ENCODE measurements at places on chromosomes 1 and 21. TPM values are rescaled to one million over a fixed set of nuclear protein-coding genes. Genes with fewer than 3 reads are reported as not detected.

GRCh38 chr1:183303901-183304300 is 114.3 kb downstream of the NMNAT2 start:
- DNase-seq: no peak

DNA sequence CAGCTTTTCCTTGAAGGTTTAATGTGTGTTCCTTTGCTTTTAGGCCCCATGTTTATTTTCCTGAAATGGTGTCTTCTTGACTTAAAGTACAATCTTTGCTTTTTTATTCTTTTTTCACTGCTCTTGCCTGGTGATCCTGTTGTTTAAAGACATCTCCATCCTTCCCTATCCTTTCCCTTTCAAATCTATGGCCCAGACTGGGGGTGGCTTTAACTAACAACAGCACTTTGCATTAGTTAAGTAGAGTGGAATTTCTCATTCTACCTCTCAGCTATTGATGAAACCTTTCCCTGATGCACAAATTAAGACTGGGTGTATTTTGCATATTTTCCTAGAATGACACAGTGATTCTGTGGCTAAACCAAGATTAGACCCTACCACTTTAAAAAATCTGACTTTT is 84.3 kb downstream of the ROR1 start:
- DNase-seq: no peak

Gene SMCP
- total RNA-seq: not detected

DNA sequence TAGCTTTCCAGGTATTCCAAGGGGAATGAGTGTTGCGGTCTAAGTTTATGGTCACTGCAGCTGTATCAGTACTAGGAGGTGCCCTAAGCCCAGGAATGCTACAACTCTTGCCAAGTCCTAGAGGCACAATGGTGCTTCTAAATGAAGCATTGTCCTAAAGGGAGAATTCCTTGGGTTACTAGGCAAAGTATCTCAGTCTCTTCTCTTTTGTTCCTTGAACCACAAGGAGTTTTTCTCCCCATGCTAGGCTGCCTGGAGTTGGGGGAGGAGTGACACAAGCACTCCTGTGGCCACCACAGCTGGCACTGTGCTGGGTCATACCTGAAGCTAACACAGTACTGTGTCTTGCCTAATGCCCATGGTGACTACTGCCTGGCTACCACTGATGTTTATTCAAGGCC is 50.7 kb downstream of the KMO start:
- DNase-seq: no peak

DNA sequence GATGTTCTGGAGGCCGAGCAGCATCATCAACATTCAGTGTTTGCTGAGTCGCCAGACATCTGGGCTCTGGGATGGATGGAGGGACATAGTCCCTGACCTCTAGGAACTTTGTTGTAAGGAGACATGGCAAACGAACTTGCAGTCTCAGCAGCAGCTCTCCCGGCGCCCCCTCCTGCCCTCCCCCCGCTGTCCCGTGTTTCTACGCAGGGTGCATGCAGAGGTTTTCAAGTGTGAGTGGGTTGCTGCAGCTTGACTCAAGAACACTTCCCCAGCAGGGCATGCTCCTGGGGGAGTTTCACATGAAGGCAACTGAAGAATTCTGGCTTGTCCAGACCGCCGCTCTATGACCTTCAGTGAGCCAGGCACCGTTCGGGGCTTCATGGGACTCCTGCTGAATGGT is 121.9 kb downstream of the CAMTA1 start:
- no peak for DNase-seq

Gene LDLRAD1
- not detected for total RNA-seq

Gene S100A5
- 4.0 TPM for total RNA-seq

GRCh38 chr1:42891465-42892138 is 45.2 kb downstream of the ZNF691 start:
- no peak for DNase-seq

Gene OR14K1
- total RNA-seq: not detected

DNA sequence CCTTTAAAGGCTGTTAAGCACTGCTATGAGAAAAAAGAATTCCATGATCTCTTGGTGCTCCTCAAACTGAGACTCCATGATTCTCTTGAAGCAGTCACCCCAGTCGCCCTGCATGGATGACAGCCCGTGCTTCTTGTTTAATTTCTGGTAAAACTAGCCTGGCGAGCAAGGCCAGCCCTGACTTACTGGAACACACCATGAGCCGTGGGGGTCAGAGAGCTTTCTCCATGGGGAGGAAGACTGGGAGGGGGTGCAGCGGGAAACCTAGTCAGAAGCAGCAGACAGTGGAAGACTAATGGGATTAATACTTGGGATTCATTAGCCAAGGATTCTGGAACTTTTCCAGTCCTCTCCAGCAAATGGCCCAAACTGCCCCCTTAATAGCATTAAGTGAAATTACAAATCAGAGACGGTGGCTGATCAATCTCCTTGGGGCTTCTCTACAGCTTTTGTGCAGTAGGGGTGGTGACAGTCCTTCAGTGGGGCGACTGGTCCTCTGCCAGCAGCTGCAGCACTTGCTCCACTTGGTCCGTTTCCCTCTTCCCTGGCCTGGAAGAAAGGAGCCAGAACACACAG is 57.2 kb upstream of the LRRN2 start:
- DNase-seq: no peak

GRCh38 chr1:186819563-186819962 is 9.2 kb upstream of the PLA2G4A start:
- no peak for DNase-seq

Gene SYTL1
- 17.1 TPM for total RNA-seq

Gene VAMP4
- total RNA-seq: 0.15 TPM

Gene TP73
- 11.1 TPM for total RNA-seq

Gene RSPO1
- total RNA-seq: not detected

DNA sequence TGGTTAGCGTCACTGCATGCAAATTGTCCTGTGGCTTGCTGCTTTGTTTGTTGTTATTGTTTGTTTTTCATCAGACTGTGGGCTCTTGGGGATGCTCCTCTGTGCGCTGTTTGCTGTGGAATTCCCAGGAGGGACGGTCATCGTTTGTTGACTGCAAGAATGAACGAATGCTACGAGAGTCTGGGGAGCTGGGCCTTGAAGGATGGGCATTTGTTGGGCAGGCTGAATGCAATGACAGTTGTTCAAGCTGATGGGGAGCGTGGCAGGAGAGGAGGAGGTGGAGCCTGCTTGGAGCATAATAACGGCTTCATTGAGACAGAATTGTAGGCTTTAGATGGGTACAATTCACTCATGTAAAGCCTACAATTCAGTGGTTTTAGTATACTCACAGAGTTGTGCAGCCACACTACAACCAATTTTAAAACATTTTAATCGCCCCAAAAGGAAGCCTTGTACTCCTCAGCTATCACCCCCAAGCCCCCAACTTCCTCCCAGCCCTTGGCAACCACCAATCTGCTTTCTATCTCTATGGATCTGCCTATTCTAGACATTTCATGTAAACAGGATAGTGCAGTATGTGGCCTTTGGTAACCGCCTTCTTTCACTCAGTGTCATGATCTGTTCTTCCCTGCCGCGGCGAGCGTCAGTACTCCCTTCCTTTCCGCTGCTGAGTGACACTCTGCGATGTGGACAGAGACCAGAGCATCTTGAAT is 190.2 kb downstream of the CAMTA1 start:
- DNase-seq: no peak

- no peak for DNase-seq
Observed at GRCh38 chr1:234272656-234273312, 100.5 kb upstream of the COA6 start.

DNA sequence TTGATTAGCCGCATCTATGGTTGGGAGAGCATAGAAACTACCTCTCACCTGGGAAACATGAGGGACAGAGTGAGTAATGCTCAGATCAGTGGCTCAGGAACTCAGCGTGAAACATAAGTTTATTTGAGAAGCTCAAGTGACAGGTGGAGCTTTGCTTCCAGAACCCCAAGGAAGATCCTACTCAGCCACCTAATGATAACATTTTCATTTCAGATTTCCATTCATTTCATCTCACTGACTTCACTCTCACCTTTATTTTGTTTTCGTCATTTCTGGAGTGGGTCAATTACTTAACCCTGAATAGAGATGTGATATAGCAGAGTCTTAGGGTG is 145.5 kb upstream of the DUSP10 start:
- no peak for DNase-seq

- peak; percentile 81 for DNase-seq
Observed at GRCh38 chr1:41812051-41812450, 106.7 kb downstream of the HIVEP3 start.

- DNase-seq: no peak
Observed at GRCh38 chr1:167689567-167689920, 32.2 kb upstream of the MPZL1 start.

DNA sequence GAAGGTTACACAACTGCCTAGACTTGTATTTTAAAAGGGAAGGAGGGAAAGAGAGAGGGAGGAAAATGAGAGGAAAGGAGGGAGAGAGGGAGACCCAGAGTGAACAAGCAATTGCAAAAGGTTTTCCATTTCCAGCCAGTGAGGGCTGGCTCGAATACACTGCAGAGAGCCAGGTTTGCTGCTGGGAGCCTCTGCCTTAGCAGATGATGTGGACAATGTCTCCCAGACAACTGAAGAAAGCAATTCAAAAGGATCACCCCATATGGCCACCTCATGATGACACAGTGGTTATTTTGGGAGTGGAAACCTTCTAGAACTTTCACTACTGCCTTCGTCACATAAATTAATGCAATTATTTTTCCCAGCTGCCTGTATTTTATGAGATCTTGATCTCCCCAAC is 86.4 kb downstream of the BCAR3 start:
- no peak for DNase-seq

Gene SLAMF7
- not detected for total RNA-seq

DNA sequence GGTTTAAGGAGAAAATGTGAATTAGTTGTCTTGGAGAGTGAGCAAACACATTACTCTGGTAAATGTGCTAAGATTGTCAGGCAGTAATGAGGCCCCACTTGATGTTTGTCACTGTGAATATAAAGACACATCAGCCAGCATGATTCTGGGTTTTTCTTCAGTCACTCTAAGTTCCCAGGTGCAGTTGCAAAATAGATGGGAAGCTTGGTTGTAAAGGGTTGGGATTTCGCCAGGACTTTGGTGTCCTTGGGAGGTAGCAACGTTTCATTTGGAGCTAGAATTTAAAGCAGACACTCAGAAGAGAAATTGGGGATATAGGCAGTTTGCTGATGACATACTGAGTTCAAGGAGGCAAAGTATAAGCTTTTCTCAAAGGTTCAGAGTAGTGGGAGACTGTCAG is 154.3 kb downstream of the MAST2 start:
- no peak for DNase-seq

DNA sequence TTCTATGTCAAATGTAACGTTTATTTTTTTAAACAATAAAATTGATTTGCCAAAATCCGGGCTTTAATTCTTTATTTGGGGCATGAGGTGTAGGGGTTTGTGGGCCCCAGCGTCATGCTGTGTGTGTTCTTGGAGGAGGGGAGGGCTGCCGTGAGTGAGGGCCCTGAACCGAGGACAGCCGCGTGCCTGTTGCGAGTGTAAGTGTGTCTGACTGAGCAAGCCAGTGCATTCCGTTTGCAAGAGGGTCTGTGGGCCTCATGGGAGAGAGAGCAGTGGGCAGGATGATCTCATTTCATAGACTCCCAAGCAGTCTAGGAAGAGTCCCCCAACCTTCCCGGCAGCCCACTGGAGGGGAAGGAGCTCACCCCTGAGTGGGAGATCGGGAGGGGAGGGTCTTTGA is 21.4 kb upstream of the SPSB1 start:
- DNase-seq: no peak

Gene CR1
- total RNA-seq: not detected

- DNase-seq: no peak
Observed at GRCh38 chr21:37461479-37461878, 94.9 kb downstream of the DYRK1A start.

Gene LAMC1
- 13.1 TPM for total RNA-seq

Gene AMPD1
- not detected for total RNA-seq

DNA sequence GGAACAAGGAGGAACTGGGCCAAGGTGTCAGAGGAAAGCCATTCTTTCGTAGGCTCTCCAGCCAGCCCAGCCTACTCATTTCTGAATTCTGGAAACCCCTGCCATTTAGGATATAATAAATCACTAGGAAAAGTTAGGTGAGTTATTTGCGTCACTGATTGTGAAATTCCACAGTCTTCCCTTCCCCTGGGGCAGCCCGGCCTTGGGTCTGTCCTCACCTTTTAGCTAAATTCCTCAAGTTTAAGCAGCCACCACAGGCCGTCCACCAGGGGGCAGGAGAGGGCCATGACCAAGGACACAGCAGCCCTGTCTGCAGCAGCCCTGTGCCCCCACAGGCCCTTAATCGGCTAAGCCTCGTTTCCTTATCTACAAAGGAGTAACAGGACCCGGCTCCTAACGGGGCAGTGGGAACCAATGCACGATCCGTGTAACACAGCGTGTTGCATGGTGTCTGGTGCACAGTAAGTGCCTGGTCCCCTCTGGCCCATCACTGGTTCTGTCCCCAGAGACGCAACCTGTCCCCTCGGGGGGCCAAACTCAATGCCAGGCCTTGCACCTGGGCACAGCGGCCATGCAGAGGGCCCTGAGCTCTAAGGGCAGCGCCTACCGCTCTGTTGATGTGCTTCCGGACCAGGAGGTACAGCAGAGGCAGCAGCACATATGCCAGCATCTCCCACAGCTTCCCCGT is 18.1 kb downstream of the GPR157 start:
- peak; percentile 88 for DNase-seq

DNA sequence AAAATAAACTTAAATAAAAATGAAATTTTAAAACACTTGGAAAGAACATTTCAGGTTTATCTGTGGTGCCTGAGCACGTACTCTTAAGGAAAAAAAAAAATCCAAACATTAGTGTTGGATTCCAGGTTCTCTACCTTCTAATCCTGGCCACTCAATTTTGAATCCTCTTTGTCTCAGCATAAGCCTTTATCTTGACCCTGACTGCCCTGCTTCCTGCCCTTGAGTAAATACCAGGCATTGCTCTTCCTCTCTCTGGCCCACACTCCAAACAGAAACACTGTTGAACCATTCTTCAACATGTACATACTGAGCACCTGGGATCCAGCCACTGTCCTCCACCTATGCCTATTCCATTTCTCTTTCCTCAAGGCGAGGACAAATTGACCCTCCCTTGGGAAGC is 11.4 kb upstream of the VANGL1 start:
- DNase-seq: no peak

Gene AK5
- total RNA-seq: not detected

DNA sequence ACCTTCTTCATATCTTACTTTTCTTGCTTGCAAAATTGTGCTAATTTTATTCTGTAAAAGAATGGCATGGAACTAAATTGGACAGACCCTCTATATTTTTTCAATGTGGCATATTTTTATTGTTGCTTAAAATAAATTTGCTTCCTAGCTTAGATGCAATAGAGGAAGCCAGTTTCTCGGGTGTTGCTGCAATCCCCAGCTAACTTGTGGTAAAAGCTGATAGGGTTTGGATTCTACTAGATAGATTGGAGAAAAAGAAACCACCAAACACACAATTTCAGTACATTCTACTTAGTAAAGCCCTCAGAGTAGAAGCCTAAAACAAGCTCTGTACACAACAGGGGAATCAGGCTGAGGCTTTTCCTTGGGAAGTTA is 49.5 kb upstream of the GCLM start:
- DNase-seq: no peak

Gene CD84
- total RNA-seq: not detected

GRCh38 chr1:112722601-112723510 is 7.7 kb upstream of the PPM1J start:
- DNase-seq: no peak

- DNase-seq: no peak
Observed at GRCh38 chr1:99647490-99647889, 1.6 kb downstream of the PALMD start.

- DNase-seq: peak; percentile 72
Observed at GRCh38 chr21:34029743-34030528, 43.4 kb upstream of the MRPS6 start.

Gene FLG2
- not detected for total RNA-seq

GRCh38 chr1:41576620-41577019 is 92.1 kb upstream of the EDN2 start:
- no peak for DNase-seq
